ENCODE measurements at places on chromosomes 13 and 19.

- no peak for DNase-seq
Observed at GRCh38 chr19:56596676-56597075, 1.6 kb downstream of the ZNF71 start.

GRCh38 chr19:31586282-31586681 lies 237.0 kb upstream of the TSHZ3 start:
- no peak for DNase-seq

GRCh38 chr19:12766051-12766521 lies 9.3 kb downstream of the HOOK2 start:
- peak; percentile 68 for DNase-seq

DNA sequence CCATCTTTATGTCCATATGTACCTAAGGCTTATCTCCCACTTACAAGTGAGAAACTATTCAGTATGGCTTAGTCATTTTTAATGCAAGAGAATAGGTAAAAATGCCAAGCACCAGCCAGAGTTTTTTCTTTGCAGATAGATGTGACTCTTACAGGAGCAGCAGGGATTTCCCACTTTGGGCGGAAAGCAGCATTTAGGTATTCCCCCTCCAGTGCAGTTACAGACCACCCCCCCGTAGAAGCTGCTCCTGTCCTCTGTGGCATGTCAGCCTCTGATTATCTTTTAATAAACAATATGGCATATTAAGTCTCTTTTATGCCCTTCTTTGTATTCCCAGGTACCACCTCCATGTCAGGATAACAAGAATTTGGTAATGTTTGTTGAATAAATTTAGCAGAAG lies 24.7 kb upstream of the USPL1 start:
- DNase-seq = no peak

- DNase-seq = no peak
Observed at GRCh38 chr13:53121919-53122318, 93.3 kb downstream of the OLFM4 start.

GRCh38 chr19:53626976-53627375 lies 4.8 kb upstream of the DPRX start:
- DNase-seq = no peak

DNA sequence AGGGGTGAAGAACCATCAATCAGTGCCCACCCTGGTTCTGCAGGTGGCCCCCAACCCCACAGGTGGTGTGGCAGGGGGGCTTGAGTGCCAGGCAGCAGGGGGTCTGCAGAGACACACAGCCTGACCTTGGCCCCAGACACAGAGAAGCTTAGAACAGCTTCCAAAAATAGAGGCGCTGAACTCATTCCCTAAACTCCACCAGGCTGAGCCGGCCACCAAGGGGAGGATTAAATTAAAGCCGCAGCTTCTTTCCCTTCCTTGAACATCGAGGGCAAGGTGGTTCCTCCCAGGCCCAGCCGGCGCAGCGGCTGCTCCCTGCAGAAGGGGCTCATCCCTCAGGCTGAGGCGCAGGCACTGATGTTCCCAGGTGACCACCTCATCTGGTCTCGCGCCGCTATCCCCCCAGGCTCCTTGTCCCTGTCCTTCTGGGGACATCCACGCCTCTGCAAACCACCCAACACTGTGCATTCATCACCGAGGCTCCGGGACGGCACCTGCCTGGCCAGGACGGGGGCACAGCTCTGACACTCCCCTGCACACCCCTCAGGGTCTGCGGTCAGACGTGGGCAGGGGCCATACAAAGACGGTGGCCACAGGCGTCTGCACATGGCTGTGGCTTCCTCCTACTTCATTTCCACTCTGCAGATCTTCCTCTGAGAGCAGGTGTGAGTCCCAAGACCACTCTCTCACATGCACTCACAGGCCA lies 30.9 kb downstream of the LAMP1 start:
- DNase-seq = no peak

- DNase-seq = no peak
Observed at GRCh38 chr19:28019901-28020300, 1193.0 kb downstream of the UQCRFS1 start.

GRCh38 chr19:32563761-32564160 lies 17.2 kb upstream of the PDCD5 start:
- DNase-seq = no peak

- DNase-seq = no peak
Observed at GRCh38 chr13:112111239-112111857, 44.4 kb downstream of the SOX1 start.

GRCh38 chr19:51978882-51979281 lies 7.8 kb downstream of the ZNF350 start:
- no peak for DNase-seq

DNA sequence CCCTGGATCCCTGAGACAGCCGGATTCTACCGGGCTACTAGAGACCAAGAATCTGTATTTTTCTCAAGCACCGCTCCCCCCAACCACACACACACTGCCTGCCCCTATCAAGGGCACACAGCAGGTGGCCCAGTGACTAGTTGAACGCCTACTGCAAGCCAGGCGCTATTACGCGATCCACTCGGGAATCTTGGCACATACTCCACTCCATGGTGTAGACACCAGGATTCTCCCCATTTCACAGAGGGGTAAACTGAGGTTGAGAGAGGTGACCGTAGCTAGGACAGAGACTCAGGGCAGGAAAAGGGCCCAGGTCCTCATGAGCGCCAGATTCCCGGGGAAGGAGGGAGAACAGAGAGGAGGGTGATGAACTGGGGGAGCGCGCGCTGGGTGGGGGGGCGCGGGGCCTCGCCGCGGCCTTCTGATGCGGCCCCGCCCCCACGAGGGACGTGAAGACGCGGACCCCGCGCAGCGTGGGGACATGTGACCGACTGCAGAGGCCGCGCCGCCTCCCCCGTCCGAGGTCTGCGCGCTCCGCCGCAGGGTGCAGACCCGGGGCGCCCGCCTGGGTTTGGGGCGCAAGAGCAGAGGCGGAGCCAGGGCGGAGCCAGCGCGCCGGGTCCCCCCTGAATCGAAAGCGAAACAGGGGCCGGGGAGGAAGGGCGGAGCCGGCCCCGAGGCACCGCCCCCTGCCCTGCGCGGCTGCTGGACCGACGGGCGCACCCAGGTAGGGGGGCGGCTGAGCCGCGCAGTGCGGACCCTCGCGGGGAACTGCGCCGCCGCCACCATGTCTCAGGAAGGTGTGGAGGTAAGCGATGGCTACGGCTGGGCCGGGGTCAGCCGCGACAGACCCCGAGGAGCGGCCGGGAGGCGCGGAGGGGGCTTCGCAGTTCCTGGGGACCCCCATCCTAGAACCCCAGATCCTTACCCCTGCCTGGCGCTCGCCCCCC lies at the start of gene SHFL:
TSS of gene SHFL (plus strand) at position 677 of the 950 bp plus-strand sequence. CDS start at position 788, 111 bp downstream.
- peak; percentile 81 for DNase-seq
